Bronchial epithelial cell (primary cell): ENCODE measurements at places on chromosomes 12 and 14. TPM values are rescaled to one million over a fixed set of nuclear protein-coding genes. Genes with fewer than 3 reads are reported as not detected.

GRCh38 chr14:61428261-61428660 lies 106.9 kb downstream of the PRKCH start:
- DNase-seq: no peak

- DNase-seq: no peak
Observed at GRCh38 chr14:103122947-103123633, at the start of gene TNFAIP2. TSS of gene TNFAIP2 (plus strand) at chr14:103123461. CDS start at chr14:103126458, 2,997 bp downstream.

DNA sequence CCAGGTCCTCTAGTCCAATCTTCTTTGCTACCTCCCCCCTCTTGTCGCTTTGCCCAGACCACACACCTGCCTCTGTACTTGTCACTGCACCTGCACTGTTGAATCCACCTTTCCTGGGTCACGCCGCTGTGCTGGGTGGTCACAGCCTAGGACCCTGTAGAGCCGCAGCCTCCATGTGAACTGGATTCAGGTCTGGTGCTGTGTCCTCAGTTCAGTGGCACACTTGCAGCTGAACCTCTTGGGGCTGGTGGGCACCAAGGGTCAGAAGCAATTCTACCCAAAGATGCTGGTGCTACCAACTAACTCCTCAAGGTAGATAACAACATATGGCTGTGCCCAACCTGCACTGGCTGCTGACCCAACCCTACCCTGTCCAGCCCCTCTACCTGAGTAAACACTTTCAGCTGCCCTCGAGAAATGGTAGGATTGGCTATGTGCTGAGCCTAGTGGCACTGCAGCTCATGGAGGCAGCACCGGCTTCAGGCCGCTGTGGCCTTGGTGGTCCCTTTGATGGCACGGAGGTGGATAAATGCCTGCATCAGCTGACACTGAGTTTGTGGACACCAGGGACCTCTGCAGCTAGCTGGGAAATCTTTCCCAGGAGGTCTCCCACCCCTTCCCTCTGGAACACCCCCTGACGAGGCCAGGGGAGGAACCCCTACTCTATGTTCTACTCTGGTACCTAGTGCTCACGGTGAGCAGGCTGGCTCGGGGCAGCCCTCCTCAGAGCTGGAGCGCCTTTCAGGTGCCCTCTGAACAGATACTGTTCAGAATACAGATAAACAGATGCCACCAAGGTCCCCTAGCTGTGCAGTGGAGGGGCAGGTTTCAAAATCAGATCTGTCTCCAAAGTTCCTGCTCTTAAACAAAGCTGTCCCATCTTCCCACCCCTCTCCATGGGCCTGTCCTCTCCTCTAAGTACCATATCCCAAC lies 14.3 kb downstream of the AGAP2 start:
- no peak for DNase-seq

DNA sequence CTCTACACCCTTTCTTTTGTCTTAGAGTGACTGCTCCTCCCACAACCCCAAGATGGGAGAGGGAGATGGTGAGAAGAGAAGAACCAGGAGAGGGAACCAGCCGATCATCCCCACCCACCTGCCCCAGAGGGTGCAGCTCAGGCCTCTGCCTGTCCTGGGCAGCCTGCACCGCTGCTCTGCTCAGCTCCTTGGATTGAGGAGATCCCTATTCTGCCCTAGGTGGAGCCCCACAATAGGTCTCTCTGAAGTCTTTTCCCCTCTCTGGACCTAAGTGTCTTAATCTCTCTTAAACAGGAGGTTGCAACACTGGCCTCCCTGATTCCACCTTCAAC lies 2.2 kb downstream of the ANKRD33 start:
- DNase-seq: no peak

DNA sequence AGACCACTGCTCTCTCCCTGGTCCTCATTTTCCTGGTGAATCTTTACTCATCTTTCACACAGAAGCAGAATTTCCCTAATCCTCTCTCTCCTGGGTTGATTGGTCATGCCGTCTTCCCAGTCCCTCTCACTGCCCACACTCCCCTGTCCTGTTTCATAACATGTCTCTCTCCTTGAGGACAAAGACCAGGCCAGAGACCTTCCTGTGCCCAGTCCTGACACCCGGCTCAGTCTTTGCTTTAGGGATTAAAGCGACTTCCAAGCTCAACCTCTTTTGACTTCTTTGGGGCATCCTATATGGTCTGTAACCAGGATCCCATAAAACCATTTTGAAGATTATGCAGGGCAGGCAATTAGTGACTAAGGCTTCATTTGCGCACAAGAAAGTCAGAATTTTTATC lies 105.5 kb downstream of the BCL11B start:
- no peak for DNase-seq

DNA sequence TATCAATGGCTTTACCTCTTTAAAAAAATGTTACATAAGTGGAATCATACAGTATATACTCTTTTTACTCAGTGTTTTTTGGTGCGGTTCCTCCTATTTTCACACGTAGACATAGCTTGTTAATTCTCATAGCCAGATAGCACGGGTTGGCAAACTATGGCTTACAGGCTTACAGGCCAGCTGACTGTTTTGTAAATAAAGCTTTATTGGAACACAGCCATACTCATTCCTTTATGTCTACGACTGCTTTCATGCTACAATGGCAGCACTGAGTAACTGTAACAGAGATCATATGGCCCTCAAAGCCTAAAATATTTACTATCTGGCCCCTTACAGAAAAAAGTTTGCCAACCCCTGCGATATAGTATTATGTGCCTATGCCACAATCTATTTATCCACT lies 5.8 kb upstream of the DAAM1 start:
- DNase-seq: no peak

Gene HOXC4
- total RNA-seq: not detected in 2 replicates

- DNase-seq: no peak
Observed at GRCh38 chr12:24901576-24902461, 47.1 kb downstream of the BCAT1 start.

- no peak for DNase-seq
Observed at GRCh38 chr12:129615001-129615400, 288.8 kb downstream of the TMEM132D start.

Gene A2M
- total RNA-seq: 1.1 TPM in 1 of 2 replicates, not detected in the other

Gene KDM2B
- total RNA-seq: 14.2 and 18.7 TPM in 2 replicates

- no peak for DNase-seq
Observed at GRCh38 chr12:33245434-33245833, 194.2 kb downstream of the SYT10 start.

GRCh38 chr14:99075061-99075460 lies 196.9 kb downstream of the BCL11B start:
- DNase-seq: no peak

GRCh38 chr12:49651855-49652254 lies 28.5 kb downstream of the PRPF40B start:
- DNase-seq: no peak

Gene TUNAR
- total RNA-seq: not detected in 2 replicates

Gene KRT72
- not detected in 2 replicates for total RNA-seq
